ENCODE measurements at places on chromosomes 12 and 14.

- peak; percentile 70 for DNase-seq
Measured at GRCh38 chr12:113075137-113075683, 18.7 kb downstream of the DTX1 start.

DNA sequence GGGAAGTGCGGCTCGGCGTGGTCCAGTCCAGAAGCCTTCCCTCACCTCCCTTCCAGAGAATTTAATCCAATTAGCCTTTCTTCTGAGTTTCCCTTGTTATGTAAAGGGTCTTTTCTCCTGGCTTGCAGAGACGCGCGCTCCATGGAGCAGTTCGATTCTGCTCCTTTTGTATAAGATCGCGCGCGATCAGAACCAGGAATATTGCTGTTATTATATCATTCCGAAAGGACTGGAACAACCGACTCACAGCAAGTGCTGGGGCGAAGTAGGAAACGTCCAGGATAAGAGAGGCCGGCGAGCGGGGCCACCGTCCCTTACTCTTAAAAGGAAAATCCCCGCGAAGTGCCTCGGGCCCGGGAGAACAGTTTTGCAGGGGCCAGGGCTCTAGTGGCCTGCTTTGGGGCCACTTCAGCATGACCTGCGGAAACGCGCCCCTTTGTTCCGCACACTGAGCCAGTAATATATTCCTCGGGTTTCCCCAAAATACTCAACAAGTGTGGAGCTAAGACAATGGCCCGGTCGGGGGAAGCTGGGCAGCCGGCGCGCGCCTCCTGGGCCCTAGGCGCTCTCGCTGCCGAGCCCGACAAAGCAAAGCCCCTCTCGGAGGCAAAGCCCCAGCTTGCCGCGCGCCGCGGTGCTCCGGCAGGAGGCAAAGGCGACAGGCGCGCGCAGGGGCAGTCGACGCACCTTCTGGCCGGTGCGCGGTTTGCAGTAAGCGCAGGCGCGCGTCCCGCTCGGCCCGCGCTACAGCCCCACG lies 2.9 kb downstream of the RFX4 start:
- DNase-seq: no peak

- DNase-seq: no peak
Measured at GRCh38 chr12:65121049-65121955, at the start of gene WIF1. TSS of gene WIF1 (minus strand) at chr12:65121305. CDS start at chr12:65121191, 114 bp downstream.

GRCh38 chr12:109178532-109178931 lies 62.1 kb downstream of the ACACB start:
- DNase-seq: no peak

- no peak for DNase-seq
Measured at GRCh38 chr12:70936203-70936813, 15.8 kb upstream of the PTPRR start.

DNA sequence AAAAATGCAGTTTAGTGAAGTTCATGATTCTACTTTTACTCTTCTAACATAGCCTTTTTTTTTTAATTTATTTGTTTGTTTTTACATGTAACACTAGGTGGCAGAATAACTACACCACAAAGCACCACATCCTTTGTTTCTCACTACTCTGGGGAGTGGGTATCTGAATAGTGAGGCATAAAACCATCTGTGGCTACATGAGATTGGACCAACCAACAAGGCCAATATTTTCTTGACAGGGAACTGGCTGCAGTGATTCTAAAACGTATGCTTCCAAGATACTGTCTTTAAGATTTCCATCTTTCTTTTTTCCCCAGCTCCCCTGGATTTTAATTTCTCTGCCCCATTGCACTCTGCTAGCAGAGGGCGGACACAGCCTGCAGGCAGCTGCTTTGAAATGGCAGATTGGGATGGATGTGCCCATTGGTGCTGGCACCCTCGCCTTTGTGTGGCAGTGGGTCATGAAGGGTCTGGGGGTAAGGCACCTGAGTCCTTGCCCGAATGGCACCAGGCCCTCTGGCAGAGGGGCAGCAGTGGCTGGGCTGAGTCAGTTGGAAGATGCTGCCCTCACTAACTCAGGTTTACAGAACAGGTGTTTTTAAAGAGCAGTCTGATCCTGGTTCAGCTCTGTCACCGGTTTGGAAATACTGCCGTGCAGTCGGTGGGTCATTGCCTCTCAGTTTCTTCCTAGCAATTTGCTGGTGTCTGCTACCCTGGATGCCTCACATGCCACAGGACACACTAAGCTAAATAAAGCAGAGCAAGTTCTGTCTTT lies 429.1 kb downstream of the RAD51B start:
- peak; percentile 14 for DNase-seq

DNA sequence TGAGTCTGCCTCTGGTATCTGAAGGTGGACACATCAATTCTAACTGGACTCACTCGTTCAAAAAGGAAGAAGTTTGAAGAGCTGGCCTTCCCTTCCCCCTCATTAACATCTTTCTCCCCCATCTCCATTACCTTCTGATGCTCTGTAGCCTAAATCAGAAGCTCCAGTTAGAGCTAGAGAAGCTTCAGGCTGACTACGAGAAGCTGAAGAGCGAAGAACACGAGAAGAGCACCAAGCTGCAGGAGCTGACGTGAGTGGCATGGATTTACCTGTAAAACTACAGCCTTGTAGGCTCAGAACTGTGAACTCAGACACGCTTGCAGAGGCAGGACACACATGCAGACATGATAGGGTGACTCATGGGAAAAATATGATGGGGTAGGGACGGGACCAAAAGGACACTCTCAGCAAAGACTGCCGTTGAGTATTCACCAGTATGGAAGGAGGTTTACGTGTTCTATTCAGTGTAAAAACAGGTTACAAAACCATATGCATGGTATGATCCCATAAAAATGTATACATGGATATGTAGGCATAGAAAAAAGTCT lies 14.3 kb upstream of the PIP4K2C start:
- DNase-seq: no peak

GRCh38 chr12:130198026-130198662 lies 35.9 kb downstream of the FZD10 start:
- no peak for DNase-seq

DNA sequence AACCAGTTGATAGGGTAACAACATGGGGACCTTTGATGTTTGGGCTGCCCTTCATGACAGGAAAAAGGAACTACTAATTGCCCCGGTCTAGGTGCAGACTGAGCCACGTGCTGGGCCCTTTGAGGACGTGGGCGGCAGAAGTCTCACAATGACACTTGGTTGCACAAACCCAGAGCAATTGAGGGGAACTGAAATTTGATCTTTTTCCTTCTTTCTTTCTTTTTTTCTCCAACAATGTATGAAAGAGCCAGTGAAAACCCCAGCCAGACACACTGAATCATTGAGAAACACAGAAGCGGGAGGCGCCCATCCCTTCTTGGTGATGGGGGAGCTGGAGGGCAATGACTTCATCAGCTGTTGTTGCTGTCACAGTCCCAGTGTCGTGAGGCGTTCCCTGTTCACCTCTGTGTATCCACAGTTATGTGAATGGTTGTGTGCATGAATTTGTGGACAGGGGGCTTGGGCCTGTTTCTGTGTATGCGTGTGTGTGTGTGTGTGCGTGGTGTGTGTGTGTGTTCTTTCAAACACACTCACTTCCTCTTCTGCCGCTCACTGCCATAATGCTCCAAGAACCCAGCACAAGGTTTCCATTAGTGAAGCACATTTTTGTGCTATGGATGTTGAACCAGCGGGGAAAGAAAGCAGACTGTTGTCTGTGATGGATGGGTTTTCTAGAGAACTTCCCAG lies 137.5 kb upstream of the CCND2 start:
- no peak for DNase-seq

DNA sequence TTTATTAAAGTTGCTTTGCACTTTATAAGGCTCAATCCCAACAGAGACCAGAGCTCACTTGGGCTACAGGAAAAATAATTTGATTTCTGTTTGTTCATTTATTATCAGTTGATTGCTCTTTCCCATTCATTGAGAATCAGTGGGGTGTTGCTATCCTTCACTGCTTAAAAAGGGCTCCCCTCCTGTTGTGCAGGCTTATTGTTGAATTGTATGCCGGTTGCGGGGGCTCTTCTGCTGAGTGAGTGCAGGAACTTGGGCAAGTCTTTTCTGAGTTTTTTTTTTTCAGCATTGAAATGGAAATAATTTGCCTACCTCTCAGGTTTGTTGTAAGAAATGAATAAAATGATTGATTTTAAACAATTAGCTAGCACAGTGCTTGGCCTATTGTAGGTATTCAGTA lies 32.6 kb downstream of the AKAP6 start:
- DNase-seq: no peak

- no peak for DNase-seq
Measured at GRCh38 chr12:109731231-109731731, 17.7 kb downstream of the FAM222A start.

DNA sequence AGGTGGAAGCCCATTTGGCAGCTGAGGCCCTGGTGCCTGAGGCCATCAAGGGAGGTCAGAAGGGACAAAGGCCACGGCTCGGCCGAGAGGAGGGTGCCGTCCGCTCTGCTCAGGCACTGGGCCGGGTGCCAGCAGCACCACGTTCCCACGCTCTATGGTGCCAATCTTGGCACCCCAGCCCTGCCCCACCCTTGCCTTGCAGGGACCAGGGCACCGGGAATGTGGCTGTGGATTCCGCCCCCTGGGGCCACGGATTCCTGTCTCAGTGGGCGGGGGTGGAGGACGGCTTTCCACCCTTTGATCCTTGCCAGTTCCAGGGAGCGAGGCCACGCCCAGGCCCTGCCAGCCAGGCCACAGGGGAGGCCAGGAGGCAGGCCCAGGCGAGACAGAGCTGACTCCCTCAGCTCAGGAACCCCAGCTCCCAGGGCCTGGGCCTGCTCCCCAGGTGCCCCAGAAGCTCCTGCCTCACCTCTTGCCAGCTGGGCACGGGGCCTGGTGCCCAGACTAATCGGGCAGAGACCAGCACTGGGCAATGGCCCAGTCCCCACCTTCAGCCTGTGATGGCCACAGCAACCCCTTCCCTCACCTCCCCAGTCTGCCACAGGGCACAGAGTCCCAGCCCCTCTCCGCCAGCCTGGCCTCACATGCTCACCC lies 26.4 kb upstream of the GPR132 start:
- no peak for DNase-seq

- peak; percentile 33 for DNase-seq
Measured at GRCh38 chr12:125185740-125186470, 120.7 kb downstream of the AACS start.

DNA sequence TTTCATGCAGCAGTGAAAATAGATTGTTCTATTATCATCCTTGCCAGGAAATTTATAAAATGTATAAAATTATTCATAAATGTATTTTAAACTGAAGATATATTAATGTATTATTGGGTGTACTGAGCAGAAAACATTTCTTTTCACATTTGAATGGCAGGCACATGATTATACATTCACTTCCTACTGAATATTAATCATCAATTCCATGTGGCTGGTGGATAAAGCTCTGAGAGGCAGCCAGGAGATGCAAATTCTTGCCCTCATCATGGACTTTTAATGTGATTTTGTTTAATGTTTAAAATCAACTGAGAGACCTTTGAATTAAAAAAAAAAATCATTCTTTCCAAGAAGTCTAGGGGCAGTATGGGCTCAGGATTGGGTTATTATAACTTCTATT lies 40.8 kb downstream of the ANO6 start:
- DNase-seq: no peak

- DNase-seq: no peak
Measured at GRCh38 chr12:88241862-88242570, 99.9 kb downstream of the TMTC3 start.

- DNase-seq: no peak
Measured at GRCh38 chr14:71666571-71667145, 265.6 kb upstream of the RGS6 start.

DNA sequence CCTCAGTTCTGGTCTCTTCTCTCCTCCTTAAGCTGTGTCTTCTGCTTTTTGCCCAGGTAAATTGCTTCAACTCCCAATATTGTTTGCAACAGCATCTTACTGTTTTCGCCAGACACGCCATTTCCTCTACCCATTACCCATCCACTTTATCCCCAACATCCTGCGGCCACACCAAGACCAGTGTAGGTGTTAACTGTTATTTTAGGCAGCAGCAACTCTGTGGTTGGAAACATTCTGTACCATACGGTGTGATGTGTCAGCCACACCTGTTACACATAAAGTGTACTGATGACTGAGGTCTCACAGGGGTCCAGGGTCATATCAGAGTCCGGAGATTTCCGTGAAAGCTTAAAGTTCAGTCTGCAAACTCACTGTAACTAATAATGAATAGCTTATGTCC lies 21.8 kb upstream of the KLRD1 start:
- DNase-seq: peak; percentile 41

- DNase-seq: no peak
Measured at GRCh38 chr14:87632796-87633195, 360.2 kb downstream of the GALC start.

- no peak for DNase-seq
Measured at GRCh38 chr12:132194556-132194955, 50.3 kb downstream of the NOC4L start.

DNA sequence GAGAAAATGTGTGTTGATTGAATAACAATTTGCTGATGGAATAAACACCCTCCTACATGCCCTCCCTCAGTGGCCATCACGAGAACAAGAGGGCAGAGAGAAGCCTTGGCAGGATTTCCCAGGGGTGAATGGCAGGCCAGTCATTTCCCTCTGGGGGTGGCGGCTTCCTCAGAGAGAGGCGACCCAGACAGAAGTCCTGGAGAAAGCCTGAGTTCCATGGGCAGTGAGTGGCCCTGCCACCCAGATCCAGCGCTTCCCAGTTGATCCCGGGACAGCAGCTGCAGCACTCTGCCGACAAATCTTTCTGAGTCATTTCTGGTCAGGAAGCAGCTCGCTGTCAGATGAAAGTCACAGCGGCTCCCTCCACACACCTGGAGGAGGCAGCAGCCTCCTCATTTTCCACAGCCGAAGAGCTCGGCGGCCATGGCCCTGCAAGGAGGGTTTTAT lies 123.0 kb downstream of the SCARB1 start:
- no peak for DNase-seq

GRCh38 chr14:95533822-95534221 lies 1.0 kb upstream of the GLRX5 start:
- DNase-seq: no peak

DNA sequence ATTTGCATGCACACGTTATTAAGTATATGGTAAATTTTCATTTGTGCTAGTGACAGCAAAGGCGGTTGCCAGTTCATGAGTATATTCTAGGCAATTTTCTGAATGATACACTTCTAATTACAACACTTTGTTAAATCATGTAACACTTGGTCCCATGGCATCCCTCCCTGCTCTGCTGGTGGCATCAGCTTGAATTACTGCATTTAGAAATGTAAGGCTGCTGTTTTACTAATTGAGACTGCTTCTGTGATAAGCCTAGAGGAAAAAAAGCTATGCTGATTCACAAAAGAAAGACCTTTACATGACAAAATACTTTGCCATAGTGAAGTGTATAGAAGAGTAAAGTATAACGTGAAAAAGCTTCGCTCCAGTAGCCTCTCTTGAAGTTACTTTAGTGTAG lies 636.1 kb downstream of the KCNH5 start:
- DNase-seq: no peak

DNA sequence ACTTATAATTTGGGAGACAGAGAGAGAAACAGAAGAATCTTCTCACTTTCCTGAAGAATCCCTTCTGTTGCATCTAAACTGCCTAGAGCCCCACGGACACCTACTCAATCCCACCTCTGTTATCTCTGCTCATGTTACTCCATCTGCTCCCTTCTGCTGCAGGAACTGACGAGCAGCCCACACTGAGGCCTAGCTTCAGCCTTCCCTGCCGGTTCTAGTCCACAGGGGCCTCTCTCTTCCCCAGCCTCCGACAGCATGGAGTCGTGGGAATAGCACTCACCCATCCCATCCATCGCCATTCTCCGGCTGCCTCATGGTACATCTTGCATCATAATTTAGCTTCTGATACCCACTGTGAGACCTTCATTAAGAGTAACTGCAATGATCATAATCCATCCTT lies 4.0 kb downstream of the RAB15 start:
- no peak for DNase-seq

Measured in CD4-positive, alpha-beta T cell treated with Interleukin-1 beta for 1 hour (primary cell).